ENCODE measurements at places on chromosomes 5 and 9.

DNA sequence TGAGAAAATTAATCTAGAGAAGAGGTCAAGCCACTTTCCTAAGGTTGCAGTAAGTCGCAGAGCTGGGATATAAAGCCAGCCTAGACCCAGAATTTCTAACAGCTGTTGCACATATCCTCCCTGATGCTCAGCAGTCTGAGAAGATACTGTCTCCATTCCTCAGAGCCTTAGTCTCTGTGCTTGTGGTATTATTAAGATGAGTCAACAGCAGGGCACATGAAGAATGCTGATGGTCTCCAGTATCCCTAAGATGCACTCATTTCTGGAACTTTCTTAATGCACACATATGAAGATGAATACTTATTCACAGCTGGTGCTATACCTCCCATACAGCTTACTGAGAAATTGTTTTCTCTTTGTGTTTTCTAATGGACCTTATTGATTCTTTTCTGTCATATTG is 32.5 kb downstream of the SGCD start:
- DNase-seq, result no peak

GRCh38 chr9:31323726-31324444 is 1060.6 kb upstream of the ACO1 start:
- peak; percentile 21 for DNase-seq

- DNase-seq, result no peak
Observed at GRCh38 chr5:175738126-175738525, 80.3 kb downstream of the HRH2 start.

- no peak for DNase-seq
Observed at GRCh38 chr5:6920628-6921256, 207.5 kb downstream of the TENT4A start.

- no peak for DNase-seq
Observed at GRCh38 chr5:135477613-135478066, 25.5 kb upstream of the TIFAB start.

DNA sequence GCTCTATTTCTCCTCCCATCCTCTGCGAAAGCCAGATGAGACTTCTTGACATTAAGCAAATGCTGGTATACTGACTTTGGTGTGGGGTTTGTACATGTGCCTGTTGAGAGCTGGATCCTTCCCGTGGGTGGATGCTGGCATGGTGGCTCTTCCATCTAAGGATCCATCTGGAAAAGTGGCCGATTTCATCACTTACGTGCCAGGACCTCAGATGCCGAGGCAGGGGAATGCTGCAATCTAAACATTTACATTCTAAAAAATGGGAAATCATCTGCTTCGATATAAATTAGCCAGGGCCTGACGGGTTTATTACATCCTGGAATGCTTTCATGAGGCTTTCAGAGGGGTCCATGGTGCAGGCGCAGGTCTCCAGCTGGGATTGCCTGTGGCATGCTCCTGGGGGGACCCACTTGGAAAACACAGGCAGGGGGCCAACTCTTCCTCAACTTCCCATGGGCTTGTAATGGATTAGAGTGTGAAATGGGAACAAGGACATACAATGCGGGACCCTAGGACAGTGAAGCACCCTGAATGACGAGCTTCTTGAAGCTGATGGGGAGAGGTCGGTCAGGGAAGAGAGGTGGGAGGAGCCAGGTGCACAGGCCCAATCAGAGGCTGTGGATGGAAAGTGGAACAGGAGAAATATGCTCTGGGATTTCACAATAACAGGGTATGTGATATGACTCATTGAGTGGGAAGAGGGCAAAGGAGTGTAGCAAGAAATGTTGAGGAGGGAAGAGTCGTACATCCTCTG is 105.5 kb upstream of the PITX1 start:
- DNase-seq, result no peak

DNA sequence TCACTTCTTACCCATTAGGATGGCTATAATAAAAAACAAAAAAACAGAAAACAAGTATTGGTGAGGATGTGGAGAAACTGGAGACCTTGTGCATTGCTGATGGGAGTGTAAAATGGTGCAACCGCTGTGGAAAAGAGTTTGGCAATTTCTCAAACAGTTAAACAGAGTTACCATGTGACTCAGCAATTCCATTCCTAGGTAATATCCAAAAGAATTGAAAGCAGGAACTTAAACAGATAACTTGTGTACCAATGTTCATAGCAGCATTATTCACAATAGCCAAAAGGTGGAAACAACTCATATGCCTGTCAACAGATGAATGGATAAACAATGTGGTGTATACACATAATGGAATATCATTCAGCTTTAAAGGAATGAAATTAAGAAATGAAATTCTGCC is 28.9 kb downstream of the DCP2 start:
- no peak for DNase-seq

DNA sequence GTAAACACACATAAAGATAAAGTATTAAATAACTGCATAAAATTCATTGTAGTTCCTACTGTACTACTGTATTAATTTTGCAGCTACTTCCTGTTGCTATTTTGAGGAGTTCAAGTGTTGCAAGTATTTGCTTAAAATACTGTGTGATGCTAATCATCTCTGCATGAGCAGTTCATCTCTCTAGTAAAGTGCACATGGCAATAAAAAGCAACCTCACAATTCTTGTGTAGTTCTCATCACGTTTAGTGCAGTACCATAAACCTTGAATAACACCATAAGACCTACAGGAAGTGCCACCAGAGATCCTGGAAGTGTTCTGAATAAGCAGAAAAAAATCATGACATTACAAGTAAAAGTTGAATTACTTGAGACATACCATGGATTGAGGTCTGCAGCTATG is 34.6 kb downstream of the CPLANE1 start:
- DNase-seq, result peak; percentile 70

GRCh38 chr5:141783005-141783946 is 94.9 kb downstream of the PCDH1 start:
- peak; percentile 14 for DNase-seq

DNA sequence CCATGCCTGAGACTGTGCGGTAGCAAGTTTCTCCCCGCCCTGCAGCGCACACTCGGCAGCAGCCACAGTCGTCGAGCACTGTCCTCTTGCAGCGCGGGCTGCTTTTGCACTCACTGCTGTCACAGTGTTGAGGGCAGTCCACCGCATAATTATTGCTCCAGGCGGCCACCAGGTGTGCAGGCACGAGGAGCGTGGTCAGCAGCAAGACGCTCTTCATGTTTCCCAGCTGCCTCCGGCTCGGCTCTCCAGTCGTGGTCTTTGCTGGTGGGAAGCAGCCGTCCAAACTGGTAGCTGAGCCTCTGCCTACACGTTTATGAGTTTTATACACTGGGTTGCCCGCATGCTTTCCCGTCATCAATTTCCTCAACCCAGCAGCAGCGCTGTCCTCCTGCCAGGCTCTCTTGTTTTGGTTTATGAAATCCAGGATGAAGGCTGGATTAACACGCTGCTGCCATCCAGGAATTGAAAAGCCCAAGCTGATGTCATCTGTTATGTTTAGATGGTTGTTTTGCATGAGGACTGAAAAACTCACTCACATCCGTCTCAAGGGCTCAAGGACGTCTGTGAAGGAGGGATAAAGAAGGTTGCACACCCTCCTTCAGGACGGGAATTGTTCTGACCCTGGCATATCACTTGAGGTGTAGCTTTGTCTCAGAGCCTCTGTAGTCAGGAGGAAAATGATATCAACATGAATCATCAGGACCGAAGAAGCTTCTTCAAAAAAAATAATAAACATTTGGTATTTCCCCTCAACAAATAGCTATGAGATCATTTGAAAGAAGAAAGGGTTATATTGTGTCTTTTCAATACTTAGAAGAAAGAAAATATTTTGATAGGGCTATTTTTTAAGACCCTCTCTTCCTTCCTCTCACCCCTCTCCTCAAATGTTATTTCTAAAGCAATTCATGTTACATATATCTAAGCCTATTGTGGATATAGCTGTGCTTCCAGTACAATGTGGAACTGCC is at the start of gene ESM1:
Gene ESM1 (minus strand): TSS at position 293 of the 968 bp plus-strand sequence. CDS start 76 bp downstream, at position 217.
- peak; percentile 50 for DNase-seq

- DNase-seq, result no peak
Observed at GRCh38 chr5:163595932-163596607, 90.7 kb downstream of the MAT2B start.

GRCh38 chr5:138844812-138845513 is 30.2 kb downstream of the LRRTM2 start:
- no peak for DNase-seq

- no peak for DNase-seq
Observed at GRCh38 chr9:98523231-98523901, 185.4 kb downstream of the GABBR2 start.

DNA sequence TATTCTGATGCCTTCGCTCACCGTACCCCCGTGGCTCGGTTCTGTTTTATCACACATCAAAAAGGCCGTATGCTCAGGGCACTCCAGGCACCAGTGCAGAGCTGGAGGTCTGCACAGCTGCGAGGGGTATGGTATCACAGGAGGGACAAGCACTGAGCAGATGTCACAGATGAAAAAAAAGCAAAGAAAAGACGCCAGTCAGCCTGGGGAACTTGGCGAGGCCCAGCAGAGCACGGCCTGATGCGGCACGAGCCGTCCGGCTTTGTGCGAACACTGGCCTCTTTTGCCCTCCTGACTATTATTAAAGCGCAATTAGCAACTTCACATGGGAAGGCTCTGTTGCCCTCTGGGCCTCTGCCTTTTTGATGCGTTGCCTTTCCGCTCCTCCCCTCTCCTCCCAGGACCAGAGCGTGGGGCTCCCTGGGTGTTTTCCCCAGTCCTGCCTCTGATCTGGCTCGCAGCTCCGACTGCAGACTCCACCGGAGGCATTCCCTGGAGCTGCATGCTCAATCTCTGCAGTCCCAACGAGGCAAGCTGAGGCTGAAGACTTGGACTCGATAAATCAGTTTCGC is 44.4 kb downstream of the AK8 start:
- no peak for DNase-seq

GRCh38 chr9:129718647-129719046 is 34.2 kb downstream of the PTGES start:
- no peak for DNase-seq

GRCh38 chr5:56183506-56183905 is 49.6 kb downstream of the ANKRD55 start:
- no peak for DNase-seq

- no peak for DNase-seq
Observed at GRCh38 chr5:5348135-5348534, 74.3 kb upstream of the ICE1 start.

DNA sequence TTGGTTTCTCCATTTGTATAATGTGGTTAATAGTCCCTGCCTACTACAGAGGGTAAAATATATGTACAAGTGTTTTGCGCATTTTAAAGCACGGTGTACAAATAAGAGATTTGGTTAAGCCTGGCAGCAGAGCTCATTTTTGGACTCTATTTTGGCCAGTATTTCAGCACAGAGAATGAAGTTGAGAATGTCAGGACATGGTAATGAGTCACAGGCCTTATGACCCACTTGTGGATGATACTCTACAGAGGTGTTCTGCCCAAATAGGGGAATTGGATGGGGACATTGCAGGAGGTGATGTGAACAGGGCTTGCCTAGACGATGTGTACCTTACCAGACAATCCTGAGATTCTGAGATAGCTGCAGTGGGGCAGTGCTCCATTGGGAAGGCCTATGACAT is 50.6 kb downstream of the MELK start:
- DNase-seq, result no peak

DNA sequence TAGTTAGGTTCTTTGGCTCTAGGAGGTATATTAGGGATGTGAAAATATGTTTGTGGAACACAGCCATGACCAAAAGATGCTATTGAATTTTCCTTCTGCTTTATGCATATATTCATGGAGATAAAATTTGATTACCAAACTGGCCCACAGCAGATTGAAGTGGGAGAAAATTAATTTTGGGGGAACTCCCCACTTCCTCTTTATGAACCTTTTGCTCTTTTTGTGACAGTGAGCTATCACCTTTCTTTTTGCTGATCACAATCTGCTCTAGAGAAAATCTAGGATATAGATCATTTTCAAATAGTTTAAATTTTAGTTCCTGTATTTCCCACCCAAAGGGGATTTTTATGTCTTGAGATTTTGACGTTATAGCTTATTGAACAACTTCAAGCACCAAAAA is 313.0 kb downstream of the GABRB2 start:
- DNase-seq, result no peak

- DNase-seq, result no peak
Observed at GRCh38 chr5:173075137-173075843, 19.1 kb downstream of the CREBRF start.

DNA sequence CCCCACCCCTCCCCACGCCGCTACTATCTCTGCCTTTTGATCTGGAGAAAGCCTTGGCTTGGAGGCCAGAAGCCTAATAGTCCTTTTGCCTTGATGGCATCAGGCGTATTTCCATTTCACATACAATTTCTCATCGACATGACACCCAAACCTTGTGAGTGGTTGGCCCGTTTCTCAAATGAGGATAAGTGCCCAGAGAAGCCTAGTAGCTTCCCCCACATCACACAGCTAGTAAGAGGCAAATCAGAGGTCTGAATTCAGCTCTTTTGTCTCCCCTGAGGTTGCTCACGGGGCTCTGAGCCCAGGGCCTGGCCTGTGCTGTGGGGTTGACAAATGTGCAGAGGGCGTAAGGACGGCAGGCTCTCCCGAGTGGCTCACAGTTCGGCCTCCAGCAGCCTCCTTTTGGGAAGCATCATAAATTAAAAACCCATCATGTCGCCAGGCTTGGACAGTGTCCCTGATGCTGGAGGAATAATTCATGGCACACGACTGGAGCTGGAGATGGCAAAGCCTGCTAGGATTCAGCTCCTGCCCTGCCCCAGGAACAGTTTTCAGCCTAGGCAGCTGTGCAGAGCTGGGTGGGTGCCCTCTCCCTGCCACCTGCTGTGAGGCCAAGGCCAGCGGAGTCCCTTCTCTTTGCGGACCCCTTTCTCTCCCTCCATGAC is 263.8 kb downstream of the NSG2 start:
- no peak for DNase-seq

DNA sequence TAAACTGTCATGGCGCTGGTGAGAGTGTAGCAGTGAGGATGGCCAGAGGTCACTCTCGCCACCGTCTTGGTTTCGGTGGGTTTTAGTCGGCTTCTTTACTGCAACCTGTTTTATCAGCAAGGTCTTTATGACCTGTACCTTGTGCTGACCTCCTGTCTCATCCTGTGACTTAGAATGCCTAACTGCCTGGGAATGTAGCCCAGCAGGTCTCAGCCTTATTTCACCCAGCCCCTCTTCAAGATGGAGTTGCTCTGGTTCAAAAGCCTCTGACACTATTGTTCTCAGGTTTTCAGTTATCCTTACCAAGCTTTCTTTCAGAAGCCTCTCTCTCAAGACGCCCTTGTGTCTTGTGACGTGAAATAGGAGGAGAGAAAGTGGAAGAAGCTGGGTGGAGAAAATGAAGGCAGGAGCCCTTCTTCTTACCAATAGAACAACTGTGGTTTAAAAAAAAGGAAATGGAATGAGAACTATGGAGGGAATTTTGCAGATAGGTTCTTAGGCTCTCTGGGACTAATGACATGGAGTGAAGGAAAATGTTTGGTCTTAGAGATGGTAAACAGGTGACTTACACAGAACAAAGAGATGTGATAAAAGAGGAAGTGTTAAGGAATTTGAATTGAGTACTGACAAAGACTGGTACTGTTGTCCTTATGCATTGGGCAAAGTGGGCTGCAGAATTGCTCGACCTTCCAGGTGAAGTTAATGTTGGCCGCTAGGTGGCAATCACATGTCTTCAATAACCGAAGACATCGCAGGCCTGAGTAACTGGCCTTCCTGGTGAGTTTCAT is 133.3 kb upstream of the RAI14 start:
- peak; percentile 60 for DNase-seq

GRCh38 chr9:70093944-70094343 is 50.3 kb downstream of the MAMDC2 start:
- peak; percentile 83 for DNase-seq
